Dermis microvascular lymphatic vessel endothelial cell (primary cell): ENCODE measurements at places on chromosomes 3 and 15. TPM values are rescaled to one million over a fixed set of nuclear protein-coding genes. Genes with fewer than 3 reads are reported as not detected.

Gene FBXW12
- not detected in 2 replicates for total RNA-seq

Gene SLCO2A1
- total RNA-seq, result 1.2 and 8.0 TPM in 2 replicates

Gene HRG
- total RNA-seq, result not detected in 2 replicates

Gene MYEF2
- total RNA-seq, result 7.3 and 8.6 TPM in 2 replicates

Gene SNX4
- 31.1 and 34.3 TPM in 2 replicates for total RNA-seq

Gene HGD
- 0.26 TPM in 1 of 2 replicates, not detected in the other for total RNA-seq

Gene DNAH12
- under 0.01 TPM in 2 replicates for total RNA-seq

Gene RLBP1
- total RNA-seq, result not detected in 2 replicates

Gene RTP3
- total RNA-seq, result not detected in 2 replicates

Gene GHRL
- total RNA-seq, result 0.39 and 0.51 TPM in 2 replicates

Gene CCDC33
- total RNA-seq, result not detected in 2 replicates

Gene PAQR9
- not detected in 2 replicates for total RNA-seq

Gene CLDN11
- total RNA-seq, result 77.5 and 185 TPM in 2 replicates

Gene UQCRC1
- total RNA-seq, result 311 and 325 TPM in 2 replicates

Gene CLRN1
- not detected in 2 replicates for total RNA-seq

Gene SLC22A13
- total RNA-seq, result under 0.01 TPM in 2 replicates

Gene SLC12A1
- total RNA-seq, result not detected in 2 replicates

Gene ACKR2
- total RNA-seq, result 3.5 and 23.5 TPM in 2 replicates

Gene CD96
- total RNA-seq, result not detected in 2 replicates

Gene GPR171
- not detected in 2 replicates for total RNA-seq

Gene SPATA12
- 0.25 and 0.39 TPM in 2 replicates for total RNA-seq

Gene GNAT1
- under 0.01 TPM in 1 of 2 replicates, not detected in the other for total RNA-seq

Gene CCK
- total RNA-seq, result not detected in 2 replicates

Gene PCSK6
- 31.8 and 42.7 TPM in 2 replicates for total RNA-seq
